ENCODE measurements at places on chromosomes 11 and 22.

- no peak for DNase-seq
Measured at GRCh38 chr11:38416141-38416540, 1818.1 kb upstream of the RAG2 start.

DNA sequence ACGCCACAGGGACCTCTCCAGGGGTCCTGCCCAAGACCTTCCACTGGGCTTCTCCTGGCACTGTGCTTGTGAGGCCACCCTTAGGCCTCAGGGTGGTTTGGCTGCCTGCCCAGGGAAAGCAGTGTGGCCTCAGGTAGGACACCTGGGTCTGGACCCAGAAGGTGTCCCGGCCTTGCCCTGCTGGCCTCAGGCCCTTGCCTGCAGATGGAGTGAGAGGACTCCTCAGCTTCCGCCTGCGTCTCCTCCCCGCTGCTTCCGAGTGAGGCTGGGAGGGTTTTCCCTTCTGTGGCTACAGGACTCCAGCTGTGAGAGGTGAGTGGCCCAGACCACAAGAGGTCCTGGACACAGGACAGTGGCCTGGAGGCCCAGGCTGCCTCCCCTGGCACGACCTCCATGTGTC is 60.4 kb downstream of the WNT7B start:
- no peak for DNase-seq

- no peak for DNase-seq
Measured at GRCh38 chr11:48004456-48004855, 24.1 kb downstream of the PTPRJ start.

GRCh38 chr11:126011265-126011664 is 51.4 kb downstream of the CDON start:
- DNase-seq = no peak

GRCh38 chr22:27489178-27489675 is 312.3 kb downstream of the MN1 start:
- no peak for DNase-seq

- DNase-seq = no peak
Measured at GRCh38 chr11:35045236-35045820, 93.6 kb upstream of the CD44 start.

DNA sequence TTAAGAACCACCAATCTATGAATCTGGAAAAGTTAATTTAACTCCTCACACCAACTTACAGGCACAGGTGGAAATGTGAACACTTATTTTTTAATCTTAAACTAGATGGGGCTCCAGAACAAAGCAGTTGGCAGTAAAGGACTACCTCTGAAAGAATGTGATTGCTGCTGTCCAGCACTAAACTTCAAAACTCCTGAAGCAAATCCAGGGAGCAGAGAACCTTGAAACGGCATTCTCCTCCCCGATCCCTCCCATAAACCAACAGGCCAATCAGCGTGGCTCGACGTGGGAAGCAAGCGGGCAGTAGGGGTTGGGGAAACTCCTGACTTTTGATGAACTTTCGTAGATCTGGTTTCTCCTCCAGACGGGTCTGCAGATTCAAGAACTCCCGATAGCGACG is 5.0 kb downstream of the SNX19 start:
- no peak for DNase-seq

- DNase-seq = no peak
Measured at GRCh38 chr11:57055744-57056143, 67.0 kb downstream of the OR5AK2 start.

DNA sequence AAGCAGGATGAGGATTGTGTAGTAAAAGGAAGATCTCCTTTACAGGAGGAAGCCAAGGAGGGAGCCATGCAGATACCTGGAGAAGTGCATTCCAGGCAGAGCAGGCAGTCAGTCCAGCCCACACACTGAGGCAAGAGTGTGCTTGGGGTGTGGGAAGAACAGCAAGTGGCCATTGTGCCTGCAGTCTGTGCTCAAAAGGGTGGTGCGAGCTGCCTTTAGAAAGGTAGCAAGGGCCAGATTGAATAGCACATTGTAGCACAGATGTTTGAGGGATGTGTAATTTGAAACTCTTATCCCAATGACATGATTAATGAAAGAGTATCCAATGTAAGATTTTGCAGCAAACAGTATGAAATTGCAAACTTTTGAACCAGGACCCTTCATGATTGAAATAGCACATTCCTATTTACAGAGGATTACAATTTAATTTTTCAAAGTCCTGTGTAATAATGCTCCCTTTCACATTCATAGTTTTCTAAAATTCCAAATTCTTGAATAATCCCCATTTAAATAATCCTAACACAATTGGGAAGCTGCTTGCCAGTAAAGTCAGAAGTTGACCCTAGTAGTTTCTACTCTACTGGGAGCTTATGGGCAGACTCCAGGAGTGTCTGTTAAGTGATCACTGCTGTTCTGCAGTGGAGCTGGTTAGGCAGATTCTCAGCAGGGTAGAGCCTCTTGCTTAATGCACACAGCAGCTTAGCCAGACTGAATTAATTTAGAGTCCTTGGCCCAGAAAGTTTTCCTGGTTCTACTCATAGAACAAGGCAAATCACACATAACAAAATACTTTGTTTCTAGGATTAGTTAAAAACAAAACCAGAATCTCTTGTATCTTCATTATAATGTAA is 78.1 kb downstream of the CYB5R2 start:
- no peak for DNase-seq

- no peak for DNase-seq
Measured at GRCh38 chr11:108432783-108433182, 34.5 kb downstream of the C11orf65 start.

GRCh38 chr11:61834278-61835048 is 6.4 kb downstream of the FADS2 start:
- DNase-seq = peak; percentile 67

DNA sequence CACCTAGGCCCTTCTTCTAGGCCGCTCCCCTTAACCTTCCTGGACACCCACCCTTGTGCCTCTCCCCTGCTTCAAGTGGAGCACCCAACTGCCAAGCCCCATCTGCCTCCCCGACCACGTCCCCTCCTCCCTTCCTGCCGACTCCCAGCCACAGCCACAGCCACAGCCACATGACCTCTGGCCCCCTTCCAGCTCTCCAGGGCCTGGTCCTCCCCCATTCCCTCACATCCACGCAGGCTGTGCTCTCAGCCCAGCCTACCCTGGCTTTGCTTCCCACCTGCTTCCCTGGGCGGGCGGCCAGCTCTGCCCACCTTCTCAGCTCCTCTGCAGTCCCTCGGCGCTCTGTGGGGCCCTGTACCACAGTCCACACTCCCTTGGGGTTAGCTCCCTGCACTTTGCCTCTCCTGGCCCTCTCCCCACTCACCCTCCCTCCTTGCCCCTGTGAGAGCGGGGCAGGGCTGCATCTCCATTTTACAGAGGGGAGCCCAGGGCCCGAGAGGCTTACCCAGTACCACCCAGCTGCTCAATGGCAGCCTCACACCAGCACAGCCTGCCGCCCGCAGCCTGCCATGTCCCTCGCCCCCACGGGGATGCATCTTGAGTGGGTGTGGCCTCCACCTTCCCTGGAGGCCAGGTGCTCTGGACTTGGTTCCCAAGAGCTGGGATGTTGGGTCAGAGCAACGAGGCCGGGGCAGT is 20.3 kb downstream of the PARVG start:
- DNase-seq = no peak

- DNase-seq = no peak
Measured at GRCh38 chr11:74090701-74091100, 80.1 kb downstream of the C2CD3 start.

- DNase-seq = no peak
Measured at GRCh38 chr11:104488561-104488960, 324.6 kb upstream of the PDGFD start.
